ENCODE measurements at places on chromosomes 13 and 19. TPM values are rescaled to one million over a fixed set of nuclear protein-coding genes. Genes with fewer than 3 reads are reported as not detected.

GRCh38 chr13:113660066-113660465 lies 2.1 kb upstream of the ATP4B start:
- DNase-seq = no peak

DNA sequence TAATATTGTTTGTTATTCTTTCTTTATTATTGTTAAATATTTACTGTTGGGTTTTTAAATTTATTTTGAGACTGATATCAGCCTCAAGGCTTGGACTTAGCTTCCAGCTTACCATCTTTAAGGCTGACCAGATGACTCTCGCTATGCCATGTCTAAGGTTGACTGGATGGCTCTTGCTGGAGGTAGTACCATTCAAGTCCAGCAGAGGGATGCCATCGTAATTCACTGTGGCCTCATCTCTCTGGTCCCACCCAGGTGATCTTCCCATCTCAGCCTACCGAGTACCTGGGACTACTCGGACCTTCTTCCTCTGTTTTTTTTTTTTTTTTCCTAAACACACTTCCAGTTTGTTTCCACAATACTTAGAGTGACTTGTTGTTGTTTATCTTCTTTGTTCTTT lies 41.7 kb upstream of the ZNF91 start:
- no peak for DNase-seq

DNA sequence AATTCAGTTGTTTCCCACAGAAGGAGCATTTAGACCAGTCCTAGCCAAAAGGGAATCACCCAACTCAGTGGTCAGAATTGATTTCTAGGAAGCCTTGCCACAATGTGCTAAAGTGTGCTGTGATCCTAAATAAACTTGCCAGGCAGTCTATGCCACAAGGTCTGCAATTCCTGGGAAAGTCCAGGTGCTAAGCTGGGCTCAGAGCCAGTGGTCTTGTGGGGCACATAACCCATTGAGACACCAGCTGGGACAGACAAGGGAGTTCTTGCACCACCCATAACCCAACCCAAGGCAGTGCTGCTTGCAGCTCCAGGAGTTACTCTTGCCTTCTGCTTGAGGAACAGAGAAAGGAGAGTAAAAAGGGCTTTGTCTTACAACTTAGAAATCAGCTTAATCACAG lies 489.5 kb upstream of the SPRY2 start:
- no peak for DNase-seq

GRCh38 chr19:42161616-42162263 lies 29.5 kb upstream of the POU2F2 start:
- DNase-seq = no peak

DNA sequence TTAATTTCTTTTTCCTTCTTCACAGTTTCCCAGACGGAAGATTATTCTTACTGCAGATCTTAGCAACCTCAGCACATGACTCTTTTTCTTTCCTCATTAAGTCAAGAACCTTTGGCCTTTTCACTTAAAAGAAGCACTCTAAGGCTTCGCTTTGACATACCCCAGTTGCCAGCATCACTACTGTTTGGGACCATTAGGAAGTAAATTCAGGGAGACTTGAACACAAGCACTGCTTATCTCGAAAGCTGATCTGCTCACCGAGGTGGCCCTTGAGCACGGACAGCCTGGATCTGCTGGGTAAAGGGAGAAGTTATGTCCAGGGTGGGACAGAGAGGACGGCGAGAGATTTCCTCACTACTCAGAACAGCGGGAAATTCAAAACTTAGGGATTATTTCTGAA lies 151.4 kb upstream of the RNF113B start:
- DNase-seq = peak; percentile 24

DNA sequence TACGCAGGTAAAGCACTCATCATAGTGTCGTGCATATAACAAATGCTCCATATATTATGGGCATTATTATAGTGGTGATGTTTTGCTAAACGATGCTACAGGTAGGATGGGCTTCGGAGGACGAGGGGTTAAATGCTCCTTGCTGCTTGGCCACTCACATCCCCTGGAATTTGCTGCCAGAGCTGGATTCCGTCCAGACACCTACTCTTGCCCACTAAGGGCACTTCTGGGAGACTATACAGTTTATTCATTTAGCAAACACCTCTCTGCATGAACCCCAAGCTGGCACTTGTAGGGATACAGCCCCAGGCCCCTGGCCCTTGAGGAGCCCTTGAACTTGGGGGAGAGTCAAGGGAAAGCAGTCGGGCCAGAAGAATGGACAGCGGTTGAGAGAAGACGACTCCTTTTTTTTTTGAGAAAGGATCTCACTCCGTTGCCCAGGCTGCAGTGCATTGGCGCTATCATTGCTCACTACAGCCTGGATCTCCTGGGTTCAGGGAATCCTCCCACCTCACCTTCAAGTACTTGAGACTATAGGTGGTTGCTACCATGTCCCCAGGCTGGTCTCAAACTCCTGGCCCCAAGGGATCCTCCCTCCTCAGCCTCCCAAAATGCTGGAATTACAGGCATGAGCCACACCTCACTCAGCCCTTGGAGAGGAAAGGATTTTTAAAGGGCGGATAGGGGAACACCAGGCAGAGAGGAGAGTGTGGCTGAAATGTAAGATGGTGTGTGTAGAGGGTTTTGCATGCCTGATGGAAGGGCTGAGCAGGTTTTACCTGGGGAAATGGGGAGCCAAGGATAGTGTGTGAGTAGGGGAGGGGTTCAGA lies 1.1 kb upstream of the MRPL34 start:
- DNase-seq = no peak

DNA sequence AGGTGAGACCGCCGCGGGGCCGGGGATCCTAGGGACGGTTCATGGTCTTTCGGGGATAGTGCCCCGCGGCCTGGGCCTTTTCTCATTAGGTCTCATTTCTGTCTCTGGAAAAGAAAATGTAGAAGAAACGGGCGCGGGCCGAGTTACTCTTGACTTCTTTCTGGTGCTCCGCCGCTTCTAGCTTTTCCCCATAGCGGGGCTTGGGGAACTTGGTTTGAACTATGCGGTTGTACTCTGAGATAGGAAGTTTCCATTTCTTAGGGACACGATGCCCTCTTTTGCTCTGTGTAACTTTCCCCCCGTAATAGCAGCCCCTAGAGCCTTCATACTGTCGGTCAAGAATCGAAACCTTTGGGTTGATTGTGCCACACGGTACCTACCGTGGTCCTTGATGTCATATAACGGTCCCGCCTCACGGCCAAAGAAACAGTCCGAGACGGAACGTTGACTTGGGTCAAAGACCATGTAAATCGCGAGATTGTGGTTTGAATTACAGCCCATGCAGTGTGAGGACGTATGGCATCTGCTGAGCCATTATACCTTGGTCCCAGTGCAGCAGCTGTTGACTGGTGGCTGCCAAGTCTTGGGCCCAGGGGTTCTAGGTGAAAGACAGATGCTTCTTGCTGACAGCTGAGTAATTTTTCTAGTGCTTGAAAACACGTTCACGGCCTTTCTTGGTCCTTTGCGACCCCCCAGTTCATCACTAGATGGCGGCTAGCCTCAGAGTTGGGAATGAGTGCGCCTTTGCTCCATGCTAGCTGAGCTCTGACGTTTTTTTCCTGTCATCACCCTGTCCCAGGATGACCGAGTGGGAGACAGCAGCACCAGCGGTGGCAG lies 487 bp downstream of the RPS5 start:
- DNase-seq = no peak

- DNase-seq = peak; percentile 73
Measured at GRCh38 chr13:26062853-26063444, 11.1 kb upstream of the SHISA2 start.

DNA sequence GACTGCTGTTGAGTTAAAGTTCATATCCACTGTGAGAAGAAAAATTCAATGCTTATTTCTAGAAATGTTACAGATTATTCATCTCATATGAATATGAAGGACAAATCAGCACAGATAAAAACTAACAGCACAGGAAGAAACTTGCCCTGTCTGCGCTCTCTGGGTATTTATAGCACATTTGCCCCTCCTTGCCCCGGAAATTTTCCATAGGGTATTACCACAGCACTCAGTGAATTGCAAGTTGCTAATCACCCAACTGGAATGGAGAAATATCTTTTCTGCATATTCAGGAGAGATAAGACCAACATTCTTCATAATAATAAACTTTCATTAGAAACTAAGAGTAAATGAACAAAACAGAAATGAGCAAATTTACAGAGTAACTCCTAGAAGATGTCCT lies 318.0 kb upstream of the KLF12 start:
- DNase-seq = no peak

- DNase-seq = no peak
Measured at GRCh38 chr13:73216381-73216831, 157.6 kb downstream of the KLF5 start.

The KASH5 gene
- total RNA-seq = 0.59 TPM

The B9D2 gene
- 2.5 TPM for total RNA-seq

The BEST2 gene
- not detected for total RNA-seq

The LILRA6 gene
- not detected for total RNA-seq

The MEF2B gene
- total RNA-seq = not detected

The KLK4 gene
- total RNA-seq = 0.68 TPM

The ZNF628 gene
- total RNA-seq = not detected

The ATXN8OS gene
- not detected for total RNA-seq
